ENCODE measurements at places on chromosomes 7 and 10. TPM values are rescaled to one million over a fixed set of nuclear protein-coding genes. Genes with fewer than 3 reads are reported as not detected.

Gene RNF32
- total RNA-seq = 0.23 TPM

Gene SLC18A3
- under 0.01 TPM for total RNA-seq

Gene HOXA1
- total RNA-seq = not detected

Gene ST8SIA6
- total RNA-seq = 0.15 TPM

Gene HOXA5
- total RNA-seq = not detected

Gene CPA4
- 52.9 TPM for total RNA-seq

Gene SLC39A12
- not detected for total RNA-seq

Gene CALHM3
- not detected for total RNA-seq

Gene GBX1
- not detected for total RNA-seq

Gene LRRC61
- not detected for total RNA-seq

Gene NSUN5
- 14.4 TPM for total RNA-seq

Gene PITRM1
- 45.6 TPM for total RNA-seq

Gene PHTF2
- total RNA-seq = 5.9 TPM
